ENCODE measurements at places on chromosomes 4 and X.
A peak's percentile ranks its signal among the peaks of the same experiment; 100 is the strongest.

DNA sequence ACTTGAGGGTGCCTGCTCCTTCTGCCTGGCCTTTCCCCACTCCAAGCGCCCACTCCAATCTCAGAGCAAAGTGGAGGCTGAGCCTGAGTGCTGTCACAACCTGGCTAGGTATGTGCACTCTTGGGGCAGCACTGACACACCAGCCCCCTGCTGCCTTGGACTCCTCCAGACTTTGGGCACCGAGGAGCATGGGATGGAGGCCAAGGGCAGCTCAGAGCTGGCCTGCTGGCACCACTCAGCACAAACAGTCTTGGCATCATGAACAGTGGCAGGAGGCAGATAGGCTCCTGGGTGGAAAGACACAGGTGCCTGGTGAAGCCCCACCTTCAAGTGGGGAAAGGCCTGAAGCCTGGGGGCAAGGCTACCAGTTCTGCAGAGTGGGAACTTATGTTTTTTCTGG is 91.8 kb downstream of the KCNIP4 start:
- no peak for DNase-seq

DNA sequence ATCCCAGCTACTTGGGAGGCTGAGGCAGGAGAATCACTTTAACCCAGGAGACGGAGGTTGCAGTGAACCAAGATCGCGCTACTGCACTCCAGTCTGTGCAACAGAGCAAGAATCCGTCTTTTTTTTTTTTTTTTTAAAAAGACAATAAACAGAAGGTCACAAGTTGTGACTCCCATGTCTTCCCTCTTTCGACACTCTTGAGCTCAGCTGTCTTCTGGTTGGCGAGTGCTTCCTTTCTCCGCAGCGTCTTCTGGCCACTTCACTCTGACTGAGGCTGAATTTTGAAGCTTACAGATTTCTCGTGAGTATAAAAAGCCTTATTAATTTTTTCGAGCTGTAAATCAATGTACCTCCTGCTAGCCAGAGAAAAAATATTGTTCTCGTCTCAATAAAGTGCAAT is 124.9 kb downstream of the STOX2 start:
- no peak for DNase-seq

GRCh38 chr4:3781193-3781886 is 15.2 kb downstream of the ADRA2C start:
- no peak for DNase-seq

GRCh38 chr4:152901205-152901604 is 34.9 kb upstream of the FHDC1 start:
- DNase-seq: no peak

DNA sequence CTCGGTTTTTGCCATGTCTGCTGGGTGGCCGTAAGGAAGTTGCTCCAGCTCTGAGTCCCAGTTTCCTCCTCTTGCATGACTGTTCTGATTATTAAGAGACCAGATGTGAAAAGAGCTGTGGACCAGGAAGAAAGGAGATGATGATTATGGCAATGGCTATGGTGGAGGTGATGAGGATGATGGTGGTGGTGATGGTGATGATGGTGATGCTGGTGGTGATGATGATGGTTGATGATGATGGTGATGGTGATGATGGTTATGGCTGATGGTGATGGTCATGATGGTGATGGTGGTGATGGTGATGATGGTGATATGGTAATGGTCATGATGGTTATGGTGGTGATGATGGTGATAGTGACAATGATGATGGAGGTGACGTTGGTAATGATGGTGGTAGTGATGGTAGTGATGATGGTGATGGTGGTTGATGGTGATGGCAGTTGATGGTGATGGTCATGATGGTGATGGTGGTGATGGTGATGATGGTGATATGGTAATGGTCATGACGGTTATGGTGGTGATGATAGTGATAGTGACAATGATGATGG is 107.8 kb upstream of the NKX1-1 start:
- DNase-seq: no peak

DNA sequence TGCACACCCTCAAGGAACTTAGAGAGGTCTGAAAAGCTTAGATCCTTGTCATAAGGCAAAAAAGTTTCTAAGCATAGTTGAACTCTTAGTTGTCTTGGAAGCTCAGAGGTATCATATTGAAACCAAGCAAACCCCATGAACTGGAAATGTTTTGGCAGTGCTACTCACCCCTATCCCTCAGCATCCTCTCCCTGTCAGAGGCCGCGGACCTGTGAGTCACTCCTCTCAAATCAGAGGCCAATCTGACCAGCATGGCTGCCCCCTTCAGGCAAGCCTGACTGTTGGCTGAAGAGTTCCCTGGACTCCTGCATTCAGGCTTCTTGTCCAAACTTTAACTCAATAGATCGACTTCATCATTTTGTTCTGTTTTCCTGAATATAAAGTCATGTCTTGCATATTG is 69.4 kb downstream of the KCNIP4 start:
- no peak for DNase-seq

- no peak for DNase-seq
Measured at GRCh38 chr4:14338585-14339265, 663.6 kb upstream of the CPEB2 start.

- DNase-seq: no peak
Measured at GRCh38 chrX:103376979-103377324, 614 bp downstream of the BEX3 start.

DNA sequence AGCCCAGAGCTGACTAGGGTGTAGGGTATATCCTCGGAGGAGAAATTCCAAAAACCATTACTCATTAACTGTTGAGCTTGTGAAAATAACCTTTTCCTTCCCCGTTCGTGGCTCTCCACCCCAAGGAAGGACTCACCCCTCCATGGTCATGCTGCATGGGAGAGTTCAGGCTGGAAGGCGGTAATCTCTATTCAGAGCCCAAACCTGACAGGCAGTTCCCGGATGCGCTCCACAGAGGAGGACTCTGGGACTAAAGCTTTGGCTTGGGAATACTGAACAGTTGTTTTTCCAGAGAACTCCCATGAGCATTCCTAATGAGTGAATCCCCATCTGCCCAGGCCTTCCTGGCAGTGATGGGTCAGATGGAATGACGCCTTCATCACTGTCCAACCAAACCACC is 125.4 kb downstream of the BCOR start:
- no peak for DNase-seq

- DNase-seq: no peak
Measured at GRCh38 chrX:118595501-118596042, 100.0 kb downstream of the DOCK11 start.

DNA sequence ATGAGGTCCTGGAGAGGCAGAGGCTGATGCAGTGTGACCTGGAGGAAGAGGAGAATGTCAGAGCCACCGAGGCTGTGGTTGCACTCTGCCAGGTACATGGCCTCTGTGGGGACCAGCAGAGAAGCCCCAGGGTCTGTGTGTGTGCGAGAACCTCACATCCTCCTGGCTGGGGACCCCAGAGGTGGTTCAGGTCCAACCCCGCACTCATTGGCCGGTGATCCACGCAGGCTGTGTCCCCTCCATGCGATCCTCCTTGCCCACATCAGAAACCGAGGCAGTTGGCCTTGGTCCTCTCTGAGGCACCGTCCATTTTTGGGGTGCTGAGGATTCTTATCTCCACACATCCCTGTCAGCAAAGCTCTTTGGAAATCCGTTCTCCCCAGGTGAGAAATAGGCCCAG is 45.3 kb downstream of the EVC start:
- DNase-seq: no peak

GRCh38 chrX:71617742-71618141 is 569 bp downstream of the CXCR3 start:
- no peak for DNase-seq

- DNase-seq: no peak
Measured at GRCh38 chrX:104469771-104470170, 96.2 kb upstream of the IL1RAPL2 start.

DNA sequence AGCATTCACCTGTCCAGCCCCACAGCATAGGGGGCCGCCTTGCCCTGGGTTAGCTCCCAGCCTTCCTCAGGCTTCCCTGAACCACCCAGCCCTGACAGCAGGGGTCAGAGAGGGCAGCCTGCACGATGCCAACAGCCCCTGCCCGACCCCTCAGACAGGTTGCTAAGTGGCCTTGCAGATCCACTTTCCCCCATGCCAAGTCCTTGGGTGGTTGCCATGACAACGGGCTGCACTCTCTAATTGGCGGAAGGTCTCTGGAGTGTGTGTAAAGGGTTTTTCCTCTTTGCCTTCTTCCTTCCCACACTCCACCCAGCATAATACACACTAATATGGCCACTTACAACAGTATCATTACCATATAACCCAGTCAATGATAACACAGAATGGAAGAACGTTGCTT is 99.6 kb upstream of the AFAP1 start:
- peak; percentile 96 for DNase-seq

DNA sequence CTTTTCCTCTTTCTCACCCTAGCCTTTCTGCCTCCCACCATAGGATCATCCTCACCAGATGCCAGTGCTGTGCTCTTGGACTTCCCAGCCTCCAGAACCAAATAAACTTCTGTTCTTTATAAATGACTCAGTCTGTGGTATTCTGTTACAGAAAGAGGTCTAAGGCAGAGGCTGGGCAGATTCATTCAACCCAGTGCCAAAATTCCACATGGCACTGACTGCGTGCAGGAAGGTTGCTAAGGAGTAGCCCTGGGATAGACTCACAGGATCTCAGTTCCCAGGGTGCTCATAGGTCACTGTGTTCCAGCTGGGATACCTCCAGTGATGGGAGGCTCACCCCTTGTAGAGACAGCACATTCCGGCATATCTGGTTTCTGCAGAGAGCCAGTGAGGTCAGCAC is 22.0 kb downstream of the SORCS2 start:
- DNase-seq: no peak

- DNase-seq: peak; percentile 91
Measured at GRCh38 chrX:154515966-154516655, at the start of gene FAM3A. Gene FAM3A (minus strand): TSS chrX:154516232. CDS start chrX:154515772, 460 bp downstream.

- DNase-seq: no peak
Measured at GRCh38 chr4:146976145-146976544, 30.5 kb upstream of the TTC29 start.
